ENCODE measurements at places on chromosomes 13 and 19. TPM values are rescaled to one million over a fixed set of nuclear protein-coding genes. Genes with fewer than 3 reads are reported as not detected.

Gene CELF5
- total RNA-seq: 3.7 TPM

Gene BRSK1
- total RNA-seq: 36.8 TPM

Gene TMEM143
- total RNA-seq: 7.5 TPM

Gene ZNF701
- total RNA-seq: 9.8 TPM

Gene SIAH3
- total RNA-seq: 4.6 TPM

Gene TMC4
- 0.96 TPM for total RNA-seq

Gene TSSK6
- total RNA-seq: 2.5 TPM

Gene CCNA1
- total RNA-seq: 3.4 TPM

DNA sequence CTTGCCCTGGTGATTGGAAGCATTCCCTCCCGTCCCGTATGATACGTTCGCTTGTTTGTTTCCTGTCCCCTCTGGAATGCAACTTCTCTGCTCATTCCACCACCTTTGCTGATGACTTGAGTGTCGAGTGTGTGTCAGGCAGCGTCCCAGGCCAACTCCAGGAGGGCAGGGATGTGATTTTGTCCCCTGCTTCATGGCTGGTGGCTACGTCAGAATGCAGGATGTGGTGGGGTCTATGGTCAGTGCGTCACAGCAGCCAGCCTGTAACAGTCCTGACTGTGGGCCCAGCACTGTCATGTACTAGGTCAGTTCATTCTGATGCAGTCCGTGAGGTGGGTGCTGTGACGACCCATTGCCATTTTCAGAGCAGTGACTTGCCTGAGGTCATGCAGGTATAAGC lies 16.2 kb downstream of the BRSK1 start:
- H3K36me3 ChIP-seq: peaks cover 21% of the 10 kb centered on the region
- H3K4me3 ChIP-seq: no peak overlapping the region
- no peaks in the 10 kb centered on the region for H3K27me3 ChIP-seq
- H3K4me1 ChIP-seq: peaks cover 4% of the 10 kb centered on the region
- DNase-seq: no peak

DNA sequence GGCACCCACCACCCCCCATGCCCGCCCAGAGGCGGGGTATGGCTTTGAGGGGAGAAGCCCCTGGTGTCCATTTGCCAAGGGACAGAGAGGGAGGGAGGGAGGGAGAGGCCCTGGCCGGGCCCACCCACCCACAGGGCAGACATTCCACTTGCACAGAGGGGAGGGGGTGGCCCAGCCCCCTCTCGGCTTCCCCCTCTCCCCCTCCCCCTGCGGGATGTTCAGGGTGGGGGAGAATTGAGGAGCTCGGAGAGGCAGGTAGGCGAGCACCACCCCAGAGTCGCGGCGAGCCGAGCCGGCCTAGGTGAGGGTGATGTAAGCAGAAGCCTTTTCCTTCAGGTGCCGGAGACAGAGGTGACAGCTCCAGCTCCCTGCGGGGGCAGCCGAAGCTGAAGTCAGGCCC lies 12.3 kb downstream of the DPF1 start:
- H3K4me3 ChIP-seq: no peak overlapping the region
- no peak for DNase-seq
- peaks cover 19% of the 10 kb centered on the region for H3K4me1 ChIP-seq

GRCh38 chr13:70864731-70865130 lies 756.5 kb upstream of the KLHL1 start:
- no peak overlapping the region for H3K4me3 ChIP-seq
- H3K36me3 ChIP-seq: no peaks in the 10 kb centered on the region
- no peak overlapping the region for H3K27ac ChIP-seq
- peaks cover 14% of the 10 kb centered on the region for H3K27me3 ChIP-seq
- no peaks in the 10 kb centered on the region for H3K4me1 ChIP-seq

GRCh38 chr19:48817585-48818124 lies 6.8 kb upstream of the BCAT2 start:
- no peak overlapping the region for H3K4me3 ChIP-seq
- DNase-seq: no peak
- H3K27ac ChIP-seq: no peak overlapping the region

DNA sequence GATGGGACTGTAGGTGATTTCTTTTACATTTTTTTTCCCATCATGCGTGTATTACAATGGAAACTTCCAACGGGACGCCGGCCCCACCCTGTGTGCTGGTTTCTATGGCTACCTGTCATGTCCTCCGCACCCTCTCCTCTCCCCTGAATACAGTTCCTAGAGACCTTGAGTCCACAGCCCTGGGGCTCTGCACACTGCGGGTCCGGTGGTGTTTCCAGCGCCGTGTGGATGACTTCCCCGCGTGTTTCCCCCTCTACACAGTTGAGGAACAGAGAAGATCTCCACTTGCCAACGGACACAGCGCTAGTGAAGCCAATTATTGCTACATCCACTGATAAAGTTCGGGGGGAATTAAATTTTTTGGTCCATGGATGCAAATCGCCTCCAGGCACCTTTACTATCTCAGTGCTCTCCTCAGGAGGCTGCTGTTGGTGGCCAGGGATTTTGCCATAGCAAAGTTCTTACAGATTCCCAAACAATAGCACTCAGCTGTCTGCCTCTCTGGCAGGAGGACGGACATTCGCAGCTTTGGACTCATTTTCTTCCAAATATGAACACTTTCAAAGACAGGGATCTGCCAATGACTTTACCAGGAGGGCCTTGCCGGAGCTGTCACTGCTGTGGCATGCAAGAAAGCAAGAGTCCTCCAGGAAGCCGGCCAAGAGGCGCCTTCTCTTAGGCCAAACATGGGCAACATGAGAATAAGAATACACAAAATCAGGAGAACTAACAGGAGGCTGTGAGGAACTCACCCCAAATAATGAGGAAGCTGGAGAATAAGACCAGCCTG lies 39.3 kb upstream of the GAS6 start:
- no peak overlapping the region for H3K27ac ChIP-seq
- DNase-seq: no peak
- H3K27me3 ChIP-seq: peaks cover 36% of the 10 kb centered on the region
- no peaks in the 10 kb centered on the region for H3K4me1 ChIP-seq
- H3K36me3 ChIP-seq: no peaks in the 10 kb centered on the region
- H3K4me3 ChIP-seq: no peak overlapping the region

DNA sequence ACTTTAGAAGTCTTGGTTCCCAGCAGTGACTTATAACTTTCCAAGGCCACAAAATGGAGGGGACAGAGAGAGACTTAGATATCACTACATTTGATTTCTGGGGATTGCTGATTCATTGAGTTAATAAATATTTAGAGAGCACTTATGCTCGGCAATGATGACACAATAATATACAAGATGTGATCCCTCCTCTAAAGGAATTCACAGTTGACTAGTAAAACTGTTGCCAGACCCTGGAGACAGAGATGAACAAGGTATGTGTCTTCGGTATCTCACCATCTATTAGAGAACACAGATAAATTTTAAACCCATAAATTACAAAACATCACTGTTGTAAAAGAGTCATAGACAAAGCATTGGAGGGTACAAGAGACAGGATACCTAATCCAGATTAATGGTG lies 437.5 kb downstream of the FOXO1 start:
- no peaks in the 10 kb centered on the region for H3K36me3 ChIP-seq
- H3K4me1 ChIP-seq: no peaks in the 10 kb centered on the region
- no peak overlapping the region for H3K4me3 ChIP-seq
- no peaks in the 10 kb centered on the region for H3K27me3 ChIP-seq

GRCh38 chr19:17499648-17500446 lies 11.6 kb upstream of the PGLS start:
- peak overlapping the region; percentile 69 for H3K27ac ChIP-seq
- peaks cover 14% of the 10 kb centered on the region for H3K4me1 ChIP-seq
- H3K27me3 ChIP-seq: no peaks in the 10 kb centered on the region
- H3K4me3 ChIP-seq: no peak overlapping the region
- peak; percentile 55 for DNase-seq
- H3K36me3 ChIP-seq: peaks cover 6% of the 10 kb centered on the region

DNA sequence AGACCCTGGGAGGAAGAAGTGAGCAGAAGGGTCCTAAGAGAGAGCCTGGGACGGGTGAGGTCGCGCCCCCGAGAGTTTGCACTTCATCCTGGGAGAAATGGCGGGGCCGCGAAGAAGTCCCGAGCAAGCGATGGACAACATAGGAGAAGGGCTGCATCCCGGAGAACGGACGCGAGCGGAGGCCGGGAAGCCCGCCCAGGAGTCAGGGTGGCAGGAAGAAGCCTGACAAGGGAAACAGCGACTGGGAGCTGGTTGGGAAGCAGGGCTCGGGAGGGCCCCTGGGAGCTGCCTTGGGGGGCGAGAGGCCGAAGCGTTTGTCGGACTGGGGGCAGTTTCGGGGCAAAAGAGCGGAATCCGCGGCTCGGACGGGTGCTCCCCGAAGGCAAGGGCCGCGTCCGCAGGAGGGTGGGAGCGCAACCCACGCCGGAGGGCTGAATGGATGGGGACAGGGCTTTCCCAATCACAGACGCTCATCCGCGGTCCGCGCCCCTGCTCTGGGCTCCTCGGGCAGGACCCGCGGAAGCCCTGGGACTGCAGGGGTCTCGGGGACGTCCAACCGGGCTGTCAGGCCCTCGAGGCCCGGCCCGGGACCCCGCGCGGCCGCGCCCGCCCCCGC lies 469 bp downstream of the ABHD17A start:
- H3K4me1 ChIP-seq: peaks cover 7% of the 10 kb centered on the region
- H3K4me3 ChIP-seq: peak overlapping the region; percentile 94
- H3K36me3 ChIP-seq: no peaks in the 10 kb centered on the region
- no peaks in the 10 kb centered on the region for H3K27me3 ChIP-seq
- H3K27ac ChIP-seq: peak overlapping the region; percentile 64
- no peak for DNase-seq

DNA sequence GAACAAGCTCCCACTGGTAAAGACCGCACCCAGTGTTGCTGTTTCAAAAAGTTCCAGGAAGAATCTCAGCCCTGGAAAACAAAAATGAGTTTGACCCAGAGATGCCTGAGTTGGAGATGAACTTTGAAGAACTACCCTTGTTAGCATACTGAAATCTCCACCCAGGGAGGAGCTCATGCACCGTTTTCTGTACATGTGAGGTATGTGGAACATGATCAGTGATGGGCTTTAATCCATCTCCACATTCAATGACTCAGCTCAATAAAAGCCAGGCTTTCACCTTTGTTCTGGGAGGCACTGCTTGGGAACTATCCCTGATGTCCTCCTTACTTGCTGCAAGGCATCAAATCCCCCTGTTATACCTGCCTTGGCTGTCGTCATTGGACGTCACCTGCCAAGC lies 279.9 kb downstream of the UQCRFS1 start:
- no peaks in the 10 kb centered on the region for H3K36me3 ChIP-seq
- no peak overlapping the region for H3K4me3 ChIP-seq

DNA sequence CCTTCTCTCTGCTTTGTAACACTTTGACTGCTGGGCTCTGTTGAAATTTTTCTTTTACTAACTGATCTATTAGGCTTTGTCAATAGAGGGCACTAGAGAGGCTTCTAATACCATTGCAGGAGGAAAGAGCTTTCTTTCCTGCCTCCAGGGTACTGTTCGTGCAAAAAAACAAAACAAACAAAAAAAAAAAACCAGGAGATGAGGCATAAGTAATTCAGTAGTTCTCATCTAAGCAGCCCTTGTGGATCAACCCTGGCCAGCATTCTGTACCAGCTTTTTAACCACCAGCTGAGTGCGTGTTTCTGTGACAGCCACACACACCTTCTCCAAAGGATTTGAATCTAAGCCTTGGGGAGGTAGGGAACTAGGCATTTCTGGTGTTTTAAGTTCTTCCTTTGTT lies 1707.6 kb upstream of the SLC10A2 start:
- no peaks in the 10 kb centered on the region for H3K27me3 ChIP-seq
- no peak overlapping the region for H3K4me3 ChIP-seq
- H3K27ac ChIP-seq: no peak overlapping the region
- H3K36me3 ChIP-seq: no peaks in the 10 kb centered on the region
- DNase-seq: peak; percentile 51
- no peaks in the 10 kb centered on the region for H3K4me1 ChIP-seq

DNA sequence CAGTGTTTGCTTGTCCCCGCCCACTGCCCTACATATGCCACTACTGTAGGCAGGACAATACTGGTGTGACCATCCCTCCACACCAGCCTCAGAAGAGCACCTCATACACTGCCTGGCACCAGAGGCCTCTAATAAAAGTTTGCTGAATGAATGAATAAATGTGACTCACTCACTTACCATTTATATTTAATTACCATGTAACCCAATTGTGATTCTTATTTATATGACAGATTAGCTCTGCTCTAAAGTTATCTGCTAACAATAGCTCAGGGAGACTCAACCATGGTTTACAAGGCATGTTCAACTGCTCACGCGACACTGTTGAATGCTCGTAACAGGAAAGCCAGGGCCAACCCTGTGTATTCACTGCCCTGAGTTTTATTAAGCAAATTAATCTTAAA lies 66.0 kb upstream of the DOCK9 start:
- H3K4me1 ChIP-seq: no peaks in the 10 kb centered on the region
- H3K36me3 ChIP-seq: no peaks in the 10 kb centered on the region
- H3K27me3 ChIP-seq: no peaks in the 10 kb centered on the region
- H3K27ac ChIP-seq: no peak overlapping the region

GRCh38 chr19:1311543-1312091 lies 25.9 kb downstream of the EFNA2 start:
- no peak overlapping the region for H3K4me3 ChIP-seq
- DNase-seq: no peak
- no peaks in the 10 kb centered on the region for H3K4me1 ChIP-seq
- no peaks in the 10 kb centered on the region for H3K36me3 ChIP-seq
- no peak overlapping the region for H3K27ac ChIP-seq
- no peaks in the 10 kb centered on the region for H3K27me3 ChIP-seq

DNA sequence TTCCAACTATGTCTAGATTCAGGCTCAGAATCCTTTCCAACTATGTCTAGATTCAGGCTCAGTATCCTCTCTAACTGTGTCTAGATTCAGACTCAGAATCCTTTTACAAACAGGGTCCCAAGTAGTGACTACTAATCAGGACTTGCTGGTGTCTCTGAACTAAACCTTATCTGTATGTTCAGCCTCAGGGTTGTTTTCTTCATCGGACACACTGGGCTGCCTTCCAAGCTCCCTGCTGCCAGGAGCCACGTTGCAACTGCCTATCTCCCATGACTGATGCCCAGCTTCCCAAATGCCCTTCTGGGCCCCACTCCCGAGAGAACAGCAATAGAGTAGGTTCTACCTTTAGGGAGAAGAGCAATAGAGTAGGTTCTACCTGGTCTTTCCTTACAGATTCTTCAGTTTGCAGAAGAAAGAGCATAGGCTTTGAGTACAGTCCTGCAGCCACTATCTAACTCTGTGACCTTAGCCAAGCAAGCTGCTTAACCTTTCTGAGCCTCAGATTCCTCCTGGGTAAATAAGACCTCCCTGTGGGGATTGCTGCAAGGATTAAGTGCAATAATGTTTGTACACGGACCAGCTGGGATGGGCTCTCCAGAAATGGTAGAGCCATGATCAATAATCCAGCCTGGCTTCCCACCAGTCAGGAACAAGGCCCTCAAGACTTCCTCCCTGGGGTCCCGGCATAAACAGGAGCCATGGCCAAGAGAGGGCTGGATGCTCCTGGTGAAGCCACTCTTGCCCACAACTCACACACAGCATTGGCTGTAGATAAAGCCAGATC lies 61.5 kb downstream of the ZIC5 start:
- DNase-seq: peak; percentile 37
- peaks cover 16% of the 10 kb centered on the region for H3K4me1 ChIP-seq
- no peaks in the 10 kb centered on the region for H3K36me3 ChIP-seq
- no peaks in the 10 kb centered on the region for H3K27me3 ChIP-seq
- H3K4me3 ChIP-seq: no peak overlapping the region
- H3K27ac ChIP-seq: no peak overlapping the region

All from A673 (cell line).